ENCODE measurements at places on chromosomes 7 and 10.

DNA sequence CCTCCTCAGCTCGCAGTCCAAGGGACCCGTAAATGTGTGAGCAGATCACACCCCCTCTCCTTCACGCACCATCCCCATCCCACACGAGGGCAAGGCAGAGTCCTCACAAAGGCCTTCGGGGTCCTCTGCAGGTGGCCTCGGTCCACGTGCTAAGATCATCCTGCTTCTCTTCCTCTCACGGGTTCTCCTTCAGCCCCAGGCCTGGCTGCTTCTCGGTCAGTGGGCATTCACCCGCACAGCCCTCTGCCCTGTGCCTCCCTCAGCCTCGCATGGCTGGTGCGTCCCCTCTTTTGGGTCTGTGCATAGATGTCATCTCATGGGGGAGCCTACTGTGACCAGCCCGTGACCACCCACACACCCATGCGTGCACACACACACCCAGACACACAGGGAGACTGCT lies 17.3 kb upstream of the FOXL3 start:
- DNase-seq: no peak

DNA sequence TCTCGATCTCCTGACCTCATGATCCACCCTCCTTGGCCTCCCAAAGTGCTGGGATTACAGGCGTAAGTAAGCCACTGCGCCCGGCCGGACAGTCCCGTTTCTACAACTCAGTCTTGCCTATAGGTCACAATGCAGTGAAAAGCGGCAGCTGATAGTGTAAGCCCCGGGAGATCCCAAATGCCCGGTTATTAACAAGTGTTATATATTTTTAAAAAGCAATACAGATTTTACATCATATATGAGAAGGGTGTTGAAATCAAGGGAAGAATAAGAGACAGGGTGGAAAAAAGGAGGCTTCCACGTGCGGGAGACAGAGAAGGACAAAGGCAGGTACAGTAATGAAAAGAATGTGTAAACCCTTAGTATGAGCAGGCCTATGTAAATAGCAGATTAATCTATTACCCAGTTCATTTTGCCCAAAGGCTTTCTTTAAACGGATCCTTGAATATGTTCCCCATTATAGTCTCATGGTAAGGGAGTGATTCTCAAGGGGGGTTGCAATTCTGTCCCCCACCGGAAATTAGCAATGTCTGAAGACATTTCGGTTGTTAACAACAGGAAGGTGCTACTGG lies 170.8 kb downstream of the PDE1C start:
- DNase-seq: no peak

DNA sequence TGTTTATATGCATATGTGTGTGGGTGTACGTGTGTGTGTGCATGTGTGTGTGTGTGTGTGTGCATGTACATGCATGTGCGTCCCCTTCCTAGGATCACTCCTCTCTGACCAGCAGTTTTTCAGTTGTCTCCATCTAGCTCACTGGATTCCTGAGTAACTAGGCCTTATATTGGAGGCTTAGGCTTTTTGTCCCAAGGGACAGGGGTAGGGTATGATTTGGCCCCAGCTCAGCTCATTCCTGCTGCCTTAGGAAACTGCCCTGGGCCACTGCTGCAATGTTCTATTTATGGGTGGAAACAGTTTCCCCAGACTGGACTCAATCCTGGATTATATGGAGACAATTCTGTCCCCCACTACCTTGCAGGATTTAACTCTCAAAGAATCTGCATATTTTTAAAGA lies 68.8 kb upstream of the SDK1 start:
- DNase-seq: no peak

DNA sequence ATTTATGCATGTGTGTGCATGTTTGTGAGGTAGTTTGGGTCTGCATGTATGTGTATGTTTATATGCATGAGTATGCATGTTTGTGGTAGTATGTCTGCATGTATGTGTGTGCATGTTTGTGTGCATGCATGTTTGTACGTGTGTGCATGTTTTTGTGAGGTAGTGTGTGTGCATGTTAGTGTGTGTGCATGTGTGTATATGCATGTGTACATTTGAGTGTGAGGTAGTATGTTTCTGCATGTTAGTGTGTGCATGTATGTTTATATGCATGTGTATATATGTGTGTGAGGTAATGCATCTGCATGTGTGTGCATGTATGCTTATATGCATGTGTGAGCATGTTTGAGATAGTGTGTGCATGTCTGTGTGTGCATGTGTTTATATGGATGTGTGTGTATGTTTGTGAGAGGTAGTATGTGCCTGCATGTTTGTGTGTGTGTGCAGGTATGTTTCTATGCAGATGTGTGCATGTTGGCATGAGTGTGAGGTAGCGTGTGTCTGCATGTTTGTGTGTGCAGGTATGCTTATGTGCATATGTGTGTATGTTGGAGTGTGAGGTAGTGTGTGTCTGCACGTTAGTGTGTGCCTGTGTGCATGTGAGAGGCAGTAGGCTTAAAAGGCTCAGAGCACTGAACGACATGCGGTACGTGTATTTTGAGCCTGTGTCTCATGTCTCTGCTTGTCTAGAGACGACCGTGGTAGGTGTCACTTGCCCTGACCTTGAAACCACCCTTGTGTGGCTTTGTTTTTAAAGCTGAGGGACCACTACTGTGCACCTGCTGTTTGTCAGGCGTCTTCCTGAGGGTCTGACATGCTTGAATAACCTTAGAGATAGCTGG lies 43.7 kb downstream of the PFKP start:
- DNase-seq: no peak

- DNase-seq: peak; percentile 8
These were observed at the start of gene GTF2IRD1 for GRCh38 chr7:74453322-74454011. TSS of gene GTF2IRD1 (plus strand) at chr7:74453906. CDS start at chr7:74508081, 54,175 bp downstream.

Data from stimulated activated CD4-positive, alpha-beta T cell treated with anti-CD3 and anti-CD28 coated beads, Interleukin-1b, Interleukin-23, amount 100 ng/mL, for 1 hour (primary cell).